Stimulated activated CD4-positive, alpha-beta T cell treated with anti-CD3 and anti-CD28 coated beads, Interleukin-1b, Interleukin-23, amount 100 ng/mL, for 1 hour (primary cell): ENCODE measurements at places on chromosomes 12 and 14.

DNA sequence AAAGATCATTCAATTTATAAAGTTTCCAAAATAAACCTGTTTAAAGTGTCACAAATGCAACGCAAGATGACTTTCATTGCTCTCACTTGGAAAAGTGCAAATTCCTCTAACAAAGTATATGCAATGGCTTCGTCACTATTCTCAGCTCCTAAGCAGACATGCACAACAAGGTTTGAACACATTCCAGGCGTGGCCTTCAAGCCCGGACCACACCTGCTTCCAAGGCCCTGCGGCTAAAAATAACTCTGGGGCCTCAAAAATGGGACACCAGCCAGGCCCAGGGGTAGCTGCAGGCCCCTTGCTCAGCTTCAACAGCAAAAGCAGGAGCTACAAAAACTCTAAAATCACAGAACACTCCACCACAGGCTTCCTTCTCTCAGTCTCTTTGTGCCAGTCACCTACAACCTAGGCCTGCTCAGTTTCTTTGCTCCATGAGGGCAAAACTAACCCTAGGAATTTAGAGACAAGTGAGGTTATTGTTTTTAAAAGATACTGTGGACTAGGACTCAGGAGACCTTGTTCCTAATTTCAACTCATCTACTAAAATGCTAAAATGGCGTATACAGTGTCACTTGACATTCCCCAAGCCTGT, 29.3 kb downstream of the DUSP16 start:
- no peak for DNase-seq

- no peak for DNase-seq
Observed at GRCh38 chr14:99554184-99554583, 49.8 kb downstream of the CCDC85C start.

DNA sequence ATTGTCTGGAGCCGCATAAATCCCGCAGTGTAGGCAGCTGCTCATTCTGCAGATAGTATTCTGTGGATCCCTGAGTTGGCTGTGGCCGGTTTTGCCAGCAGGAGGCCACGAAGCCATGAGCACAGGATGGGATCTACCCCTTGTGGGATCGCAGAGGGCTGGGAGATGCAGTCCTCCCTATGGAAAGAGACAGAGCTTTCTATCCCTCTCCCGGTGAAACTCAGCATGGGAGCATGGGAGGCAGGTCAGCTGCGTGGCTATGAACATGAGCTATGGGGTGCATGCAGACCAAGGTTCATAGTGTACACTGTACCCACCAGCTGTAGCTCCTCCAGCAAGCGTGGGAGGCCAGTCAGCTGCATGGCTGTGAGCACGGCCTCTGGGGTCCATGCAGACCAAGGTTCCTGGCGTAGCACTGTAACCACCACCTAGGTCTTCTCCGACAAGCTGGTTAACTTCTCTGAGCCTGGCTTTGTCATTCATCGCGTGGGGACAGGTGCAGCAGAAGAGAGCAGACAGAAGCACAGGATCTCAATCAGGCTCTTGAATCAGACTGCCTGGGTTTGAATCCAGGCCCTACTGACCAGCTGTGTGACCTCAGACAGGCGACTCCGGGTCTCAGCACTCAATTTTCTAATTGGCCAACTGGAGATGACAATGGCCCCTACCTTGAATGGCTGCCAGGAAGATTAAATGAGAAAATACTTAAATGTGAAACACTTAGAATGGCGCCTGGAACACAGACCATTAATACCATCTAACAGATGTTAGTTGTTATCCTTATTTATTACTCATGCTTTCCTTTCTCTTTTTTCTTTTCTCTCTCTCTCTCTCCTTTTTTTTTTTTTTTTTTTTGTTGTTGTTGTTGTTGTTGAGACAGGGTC, 6.0 kb downstream of the BDKRB1 start:
- DNase-seq: no peak

- DNase-seq: no peak
Observed at GRCh38 chr12:15599266-15600037, 189.7 kb downstream of the EPS8 start.

- DNase-seq: no peak
Observed at GRCh38 chr14:39847194-39847593, 415.0 kb upstream of the FBXO33 start.

- DNase-seq: no peak
Observed at GRCh38 chr12:71691504-71692129, 5.7 kb downstream of the TMEM19 start.

DNA sequence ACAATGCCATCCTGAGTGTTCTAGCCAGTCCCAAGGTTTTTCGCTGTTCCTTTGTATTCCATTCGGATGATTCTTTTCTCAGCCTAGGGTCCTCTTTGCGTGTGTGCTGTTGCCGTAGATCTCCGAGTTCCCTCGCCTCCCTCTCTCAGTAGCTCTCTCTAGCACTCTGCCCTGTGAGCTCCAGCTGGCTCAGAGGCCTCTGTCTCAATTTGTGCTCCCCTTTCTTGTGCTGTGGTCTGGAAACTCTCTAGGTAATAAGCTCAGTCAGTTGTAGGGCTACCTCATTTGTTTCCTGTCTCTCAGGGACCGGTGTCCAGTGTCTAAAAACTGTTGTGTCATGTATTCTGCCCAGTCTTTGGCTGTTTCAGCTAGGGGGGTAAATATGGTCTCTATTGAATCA, 179.3 kb downstream of the PCNX1 start:
- no peak for DNase-seq

- no peak for DNase-seq
Observed at GRCh38 chr14:73240816-73241480, 3.6 kb downstream of the PAPLN start.
